ENCODE measurements at places on chromosomes 5 and 9.

DNA sequence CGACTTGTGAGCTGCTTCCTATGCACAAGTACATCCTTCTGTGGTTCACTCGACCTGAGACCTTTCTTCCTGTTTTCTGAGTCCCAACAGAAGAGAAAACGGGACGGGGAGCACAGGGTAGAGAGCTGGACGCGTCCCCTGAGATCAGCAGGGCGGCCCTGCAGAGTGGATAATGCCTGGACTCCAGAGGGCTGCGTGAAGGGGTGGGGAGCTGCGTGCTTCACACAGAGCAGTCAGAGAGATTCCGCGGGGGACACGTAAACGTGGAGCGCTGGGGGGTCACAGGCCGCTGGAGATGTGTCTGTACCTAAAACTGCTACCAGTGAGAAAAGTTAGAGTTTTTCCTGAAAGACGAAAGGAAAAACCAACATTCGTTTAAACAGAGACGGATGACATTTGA is 46.3 kb downstream of the HSD17B3 start:
- no peak for DNase-seq

DNA sequence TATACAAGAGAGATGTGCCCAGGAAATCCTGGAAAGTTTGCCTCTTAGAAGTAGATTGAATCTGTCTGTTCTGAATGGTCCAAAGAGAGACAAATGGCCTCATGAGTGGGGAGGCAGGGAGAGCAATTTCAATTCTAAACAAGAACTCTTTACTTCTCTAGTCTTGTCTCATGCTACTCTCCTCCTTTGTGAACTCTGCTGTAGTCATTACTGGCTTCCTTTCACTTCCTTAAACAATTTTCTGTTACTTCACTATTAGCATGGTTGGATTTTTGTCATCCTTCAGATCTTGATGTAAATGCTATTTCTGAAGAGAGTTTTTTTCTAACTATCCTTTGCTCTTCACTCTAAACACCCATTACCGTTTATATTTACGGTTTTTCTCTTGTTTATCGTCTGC is 54.0 kb upstream of the GRIN3A start:
- DNase-seq = no peak

DNA sequence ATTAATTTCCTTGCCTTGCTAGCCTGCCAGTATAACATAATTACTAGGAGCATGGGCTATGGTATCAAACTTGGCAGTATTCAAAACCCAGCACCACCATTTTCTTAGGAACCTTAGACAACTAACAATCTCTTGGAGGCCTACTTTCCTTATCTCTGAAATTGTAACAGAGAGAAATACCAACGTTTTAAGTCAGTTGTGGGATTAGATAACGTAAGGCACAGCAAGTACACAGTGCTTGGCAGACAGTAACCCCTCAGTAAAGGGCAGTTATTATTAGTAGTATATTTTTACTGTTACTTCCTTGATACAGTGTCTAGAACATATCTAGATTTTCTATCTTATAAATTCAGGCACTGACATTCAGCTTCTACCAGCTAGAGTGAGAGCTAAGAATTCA is 309.6 kb downstream of the ACTL7B start:
- DNase-seq = no peak

GRCh38 chr9:35774907-35775635 is 16.3 kb upstream of the NPR2 start:
- DNase-seq = peak; percentile 16

DNA sequence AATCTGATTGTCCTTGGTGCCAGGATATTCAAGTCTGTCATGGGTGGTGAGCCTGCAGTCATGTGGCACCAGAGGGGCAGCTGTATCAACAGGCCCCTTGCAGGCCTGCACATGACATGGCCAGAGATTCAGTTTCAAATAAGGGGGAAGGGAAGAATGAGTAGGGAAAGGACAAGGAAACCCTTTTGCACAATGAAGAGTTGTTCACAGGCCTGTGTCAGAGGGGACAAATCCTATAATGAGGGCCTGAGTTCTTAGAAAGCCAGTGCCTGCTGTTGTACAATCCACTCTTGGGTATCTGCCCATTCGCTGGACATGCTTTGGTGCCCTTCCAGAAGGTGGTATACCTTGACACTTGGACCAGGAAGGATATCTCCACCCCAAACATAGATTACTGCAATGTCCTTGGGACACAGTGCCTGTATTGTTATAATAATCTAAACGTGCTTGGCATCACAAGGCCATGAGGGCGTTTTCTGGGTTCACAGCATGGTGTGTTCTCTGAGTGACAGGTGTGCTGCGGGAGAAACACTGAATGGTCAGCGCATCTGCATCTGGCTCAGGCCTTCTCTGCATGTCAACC is 1.9 kb upstream of the TMEM171 start:
- DNase-seq = no peak

GRCh38 chr5:95102687-95103086 is 182.2 kb downstream of the MCTP1 start:
- no peak for DNase-seq

GRCh38 chr9:77063645-77064285 is 44.3 kb downstream of the FOXB2 start:
- no peak for DNase-seq

DNA sequence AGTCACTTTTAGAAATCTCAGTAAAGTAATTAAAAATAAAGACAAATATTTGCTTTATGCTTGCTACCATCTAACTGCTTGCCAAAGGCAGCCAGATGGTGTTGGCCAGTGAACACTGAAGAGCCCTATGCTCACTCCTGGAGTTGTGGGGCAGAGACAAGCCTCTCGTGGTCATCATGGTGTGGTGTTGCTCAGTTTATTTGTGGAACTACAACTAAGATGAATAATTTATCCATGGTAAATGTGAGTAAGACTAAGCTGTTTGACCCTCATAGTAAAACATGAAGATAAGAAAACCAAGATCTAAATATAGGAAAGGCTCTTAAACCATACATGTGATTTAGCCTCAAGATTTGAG is 100.7 kb downstream of the PDE8B start:
- DNase-seq = no peak

DNA sequence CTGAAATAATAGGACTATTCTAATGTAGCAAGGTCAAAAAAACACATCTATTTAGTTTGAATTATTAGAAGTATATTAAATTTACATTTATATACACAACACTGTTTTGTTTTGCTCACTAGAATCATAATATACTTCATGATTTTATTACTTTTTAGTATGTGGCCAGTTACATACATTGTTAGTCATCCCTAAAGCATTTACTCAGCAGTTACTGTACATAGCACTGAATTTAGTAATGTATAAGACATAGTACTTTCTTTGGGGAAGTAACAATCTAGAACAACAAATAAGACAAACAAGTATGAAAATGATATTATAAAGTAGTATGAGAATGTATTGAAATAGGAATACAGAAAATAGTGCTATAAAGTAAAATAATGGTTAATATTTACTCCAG is 28.2 kb downstream of the ERCC8 start:
- DNase-seq = no peak

DNA sequence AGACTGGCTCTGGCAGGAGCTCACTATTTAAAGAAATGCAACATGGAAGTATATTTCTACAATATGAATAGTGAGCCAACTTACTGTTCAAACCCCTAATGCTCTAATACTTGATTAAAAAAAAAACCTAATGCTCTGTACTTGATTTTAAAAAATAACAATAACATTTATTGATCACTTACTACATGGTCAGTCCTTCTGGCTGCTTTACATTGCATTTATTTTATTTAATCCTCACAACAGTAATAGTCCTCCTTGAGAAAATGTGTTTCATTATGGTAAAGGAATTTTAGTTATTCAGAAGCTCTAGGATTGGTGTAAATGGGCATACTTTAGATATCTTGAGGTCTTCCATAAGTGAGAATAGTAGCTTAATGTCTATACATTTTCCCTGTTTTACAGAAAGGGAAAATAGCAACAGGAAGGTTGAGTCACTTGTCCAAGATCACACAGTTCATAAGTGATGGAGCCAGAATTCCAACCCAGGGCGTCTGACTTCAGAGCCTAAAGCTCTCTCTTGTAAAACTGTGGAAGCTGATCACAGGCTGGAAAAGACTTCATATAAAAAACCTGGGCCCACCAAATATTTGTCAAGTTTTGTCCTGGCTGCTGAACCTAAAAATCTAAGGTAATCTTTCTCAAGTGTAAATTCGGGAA is 1.0 kb downstream of the STARD4 start:
- DNase-seq = no peak

GRCh38 chr9:114029311-114030170 is 48.6 kb downstream of the AMBP start:
- DNase-seq = no peak

DNA sequence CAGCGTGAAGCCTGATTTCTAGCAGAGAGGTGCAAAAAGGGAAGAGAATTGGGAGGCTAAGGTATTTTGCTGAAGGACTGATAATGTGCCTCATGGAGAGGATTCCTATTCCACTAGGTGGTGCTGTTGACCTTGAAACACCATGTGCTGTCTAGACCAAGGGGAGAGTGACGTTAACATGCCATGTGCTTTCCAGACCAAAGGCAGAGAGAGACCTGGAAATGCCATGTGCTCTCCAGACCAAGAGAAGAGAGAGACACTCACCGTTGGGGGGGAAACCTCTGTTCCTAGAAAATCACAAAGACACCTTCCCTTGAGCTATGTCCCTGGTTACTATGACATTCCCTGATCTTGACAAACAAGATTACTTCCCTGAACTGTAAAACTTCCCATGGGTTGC is 286.0 kb upstream of the TUSC1 start:
- peak; percentile 40 for DNase-seq

GRCh38 chr5:156237361-156237760 is 89.6 kb upstream of the SGCD start:
- DNase-seq = no peak

All from WTC11 (cell line).